Cerebellar cortex (tissue), 1 donor: ENCODE measurements at places on chromosomes 1 and 21.

GRCh38 chr1:82464362-82465001, 663.7 kb downstream of the ADGRL2 start:
- no peak for DNase-seq

DNA sequence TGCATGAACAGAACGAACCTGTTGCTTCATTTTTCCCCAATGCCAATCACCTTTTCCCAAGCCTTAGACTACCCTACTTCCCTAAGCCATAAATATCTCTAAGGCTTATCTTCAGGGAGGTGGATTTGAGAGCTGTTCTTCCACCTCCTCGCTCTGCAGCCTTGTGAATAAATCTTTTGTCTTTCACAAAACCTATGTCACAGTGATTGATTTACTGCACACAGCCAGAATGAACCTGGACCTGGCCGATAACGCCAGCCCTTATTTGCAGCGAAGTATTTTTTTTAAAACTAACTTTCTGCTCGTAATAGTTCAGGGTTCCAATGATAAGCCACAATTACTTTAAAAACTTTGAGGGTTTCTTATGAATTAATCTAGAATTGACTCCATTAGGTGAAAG, 632.6 kb downstream of the PTPRU start:
- DNase-seq: no peak

GRCh38 chr1:71093938-71094337, 13.1 kb upstream of the ZRANB2 start:
- peak; percentile 43 for DNase-seq

GRCh38 chr1:159009704-159010361, at the start of gene IFI16:
IFI16 (plus strand) TSS chr1:159009907; CDS start chr1:159014681, 4,774 bp downstream.
- peak; percentile 4 for DNase-seq

- DNase-seq: no peak
These were observed 1.5 kb upstream of the SYDE2 start for GRCh38 chr1:85202092-85202863.

DNA sequence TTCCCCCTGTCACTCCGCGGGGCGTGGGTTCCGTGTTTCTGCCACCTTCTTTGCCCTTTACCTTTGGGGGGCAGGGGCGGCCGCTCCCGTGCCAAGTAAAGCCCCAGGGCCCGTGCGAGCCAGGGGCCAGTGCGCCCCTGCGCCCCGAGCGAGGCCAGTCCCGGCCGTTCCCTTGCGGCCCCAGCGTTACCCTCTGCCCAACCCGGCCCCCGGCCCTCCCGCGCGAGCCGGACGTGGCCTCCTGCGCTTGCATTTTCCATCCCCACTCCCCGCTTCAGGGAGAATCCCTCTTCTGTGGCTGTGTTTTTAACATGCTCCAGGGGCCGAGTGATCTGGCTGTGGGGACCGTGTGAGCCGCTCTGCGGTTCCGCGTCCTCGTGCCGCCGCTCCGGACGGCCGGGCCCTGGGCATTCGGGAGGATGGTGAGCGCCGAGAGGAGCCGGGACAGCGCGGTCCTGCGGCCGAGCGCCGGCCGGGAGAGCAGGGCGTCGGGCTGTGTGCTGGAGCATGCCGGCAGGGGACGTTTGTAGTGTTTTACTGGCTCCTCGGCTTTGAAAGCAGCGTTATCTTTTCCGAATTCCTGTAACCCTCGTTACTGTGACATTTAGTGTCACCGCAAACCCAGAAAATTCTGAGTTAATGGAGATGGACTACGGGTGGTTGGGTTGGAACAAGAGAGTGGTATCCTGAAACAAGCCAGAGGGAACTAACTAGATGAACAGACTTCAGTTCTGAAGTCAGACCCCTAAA, 1.0 kb downstream of the GALNT2 start:
- DNase-seq: peak; percentile 51

GRCh38 chr1:219152751-219153150, 20.9 kb upstream of the LYPLAL1 start:
- DNase-seq: no peak

GRCh38 chr1:39901714-39902459, at the start of gene MYCL:
MYCL (minus strand) TSS chr1:39901917; CDS start chr1:39901434, 483 bp downstream.
- DNase-seq: peak; percentile 80

GRCh38 chr1:185837711-185838110, 103.5 kb downstream of the HMCN1 start:
- DNase-seq: no peak

GRCh38 chr1:164765557-164765956, 206.6 kb downstream of the PBX1 start:
- DNase-seq: no peak

DNA sequence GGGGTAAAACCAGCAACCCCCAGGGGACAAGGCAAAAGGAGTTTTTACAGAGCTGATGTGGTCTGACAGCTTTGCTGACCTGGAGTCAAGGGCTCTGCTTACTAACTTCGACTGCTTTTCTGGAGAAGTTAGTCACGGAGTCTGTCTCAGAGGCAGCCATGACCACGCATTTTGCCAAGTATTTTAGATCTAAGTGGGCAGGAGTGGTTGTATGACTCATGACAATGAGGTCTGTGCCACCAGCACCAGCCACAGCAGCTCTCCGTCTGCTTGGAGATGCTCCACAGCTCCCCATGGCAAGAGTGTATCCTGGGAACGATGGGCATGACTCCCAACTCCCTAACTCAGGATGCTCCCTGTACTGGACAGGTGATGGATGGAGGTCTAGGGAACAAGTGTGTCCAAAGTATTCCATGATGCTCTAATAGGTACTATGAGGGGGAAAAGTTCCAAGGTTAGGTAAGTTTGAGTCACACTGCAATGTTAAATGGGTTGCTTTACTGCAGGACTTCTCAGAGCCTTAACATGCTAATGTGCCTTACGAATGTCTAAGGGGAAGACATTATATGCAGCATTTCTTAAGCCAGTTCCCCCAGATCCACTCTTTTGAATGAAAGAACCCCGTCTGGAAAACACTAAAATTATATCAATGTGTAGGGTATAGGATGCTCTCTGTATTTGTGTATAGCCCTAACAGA, 359.0 kb downstream of the HHAT start:
- no peak for DNase-seq

DNA sequence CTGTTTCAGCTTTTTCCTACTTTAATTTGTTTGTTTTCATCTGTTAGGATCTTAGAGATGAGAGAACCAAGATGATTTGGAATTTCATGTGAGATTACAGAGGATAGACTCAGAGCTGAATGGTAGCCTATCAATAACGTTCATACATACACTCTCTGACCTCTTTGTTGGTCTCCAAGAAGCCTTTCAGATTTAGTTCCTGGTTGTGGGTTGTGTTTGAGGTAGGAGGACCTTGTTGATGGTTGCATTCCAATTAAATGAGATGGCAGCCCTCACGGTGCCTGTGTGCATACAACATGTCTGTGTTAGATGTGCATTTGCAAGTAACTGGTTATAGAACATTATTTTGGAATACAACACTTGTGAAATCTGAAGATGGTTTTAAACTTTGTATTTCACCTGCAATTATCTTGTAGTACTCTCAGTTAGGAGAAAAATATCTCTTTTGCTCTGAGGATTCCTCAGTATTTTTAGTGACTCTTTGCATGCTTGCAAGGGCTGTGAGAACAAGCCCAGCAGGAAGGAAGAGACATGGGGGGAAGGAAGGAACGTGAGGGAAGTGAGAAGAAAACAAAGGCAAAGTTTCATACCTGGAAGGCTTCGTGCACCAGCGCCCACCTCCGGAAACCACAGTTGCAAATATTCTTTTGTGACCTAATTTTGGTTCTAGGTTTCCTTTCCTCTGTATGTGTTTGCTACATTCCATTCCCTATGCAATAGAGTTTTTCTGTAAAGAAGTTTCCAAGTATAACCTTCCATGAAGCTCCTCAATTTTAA, 291.8 kb downstream of the DISC1 start:
- no peak for DNase-seq

DNA sequence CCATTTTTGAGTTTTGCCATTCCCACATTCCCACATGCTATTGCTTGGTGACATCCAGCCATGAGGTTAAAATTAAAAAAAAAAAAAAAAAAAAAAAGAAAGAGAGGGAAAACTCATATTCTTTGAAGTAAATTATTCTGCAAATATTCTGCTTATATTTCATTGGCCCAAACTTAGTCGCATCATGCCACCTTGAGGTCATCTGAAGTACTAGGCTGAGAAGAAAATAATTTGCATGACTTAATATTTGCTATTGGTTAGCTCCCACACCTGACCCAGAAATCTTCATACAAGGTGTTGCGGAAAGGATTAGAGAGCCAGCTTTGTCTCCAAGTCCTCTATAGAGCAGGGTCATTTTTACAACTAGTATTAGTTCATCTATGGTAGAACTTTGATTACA, 2206.0 kb downstream of the MRPL39 start:
- DNase-seq: peak; percentile 3

GRCh38 chr1:5165762-5166161, 511.4 kb downstream of the AJAP1 start:
- DNase-seq: no peak
